ENCODE measurements at places on chromosomes 5 and 9. TPM values are rescaled to one million over a fixed set of nuclear protein-coding genes. Genes with fewer than 3 reads are reported as not detected.

DOLK gene
- 27.4 TPM for total RNA-seq

DNA sequence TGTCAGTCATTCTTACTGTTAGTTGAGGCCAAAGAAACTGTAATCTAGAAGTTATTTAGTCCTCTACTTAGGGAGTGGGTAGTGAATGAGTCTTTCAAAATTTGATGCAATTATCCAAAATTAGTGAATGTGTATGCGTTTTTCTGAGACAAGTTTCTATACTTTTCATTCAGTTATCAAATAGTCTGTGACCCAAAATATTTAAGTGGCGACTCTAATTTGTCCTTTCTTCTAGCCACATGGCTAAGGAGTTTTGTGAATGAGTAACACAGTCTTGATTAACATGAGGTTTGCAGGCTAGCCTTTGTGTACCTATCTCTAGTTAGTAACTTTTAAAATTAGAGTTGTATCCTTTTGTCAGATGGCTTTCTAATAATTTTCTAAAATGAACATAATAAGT, 45.6 kb downstream of the COMMD10 start:
- peak; percentile 50 for DNase-seq

DNA sequence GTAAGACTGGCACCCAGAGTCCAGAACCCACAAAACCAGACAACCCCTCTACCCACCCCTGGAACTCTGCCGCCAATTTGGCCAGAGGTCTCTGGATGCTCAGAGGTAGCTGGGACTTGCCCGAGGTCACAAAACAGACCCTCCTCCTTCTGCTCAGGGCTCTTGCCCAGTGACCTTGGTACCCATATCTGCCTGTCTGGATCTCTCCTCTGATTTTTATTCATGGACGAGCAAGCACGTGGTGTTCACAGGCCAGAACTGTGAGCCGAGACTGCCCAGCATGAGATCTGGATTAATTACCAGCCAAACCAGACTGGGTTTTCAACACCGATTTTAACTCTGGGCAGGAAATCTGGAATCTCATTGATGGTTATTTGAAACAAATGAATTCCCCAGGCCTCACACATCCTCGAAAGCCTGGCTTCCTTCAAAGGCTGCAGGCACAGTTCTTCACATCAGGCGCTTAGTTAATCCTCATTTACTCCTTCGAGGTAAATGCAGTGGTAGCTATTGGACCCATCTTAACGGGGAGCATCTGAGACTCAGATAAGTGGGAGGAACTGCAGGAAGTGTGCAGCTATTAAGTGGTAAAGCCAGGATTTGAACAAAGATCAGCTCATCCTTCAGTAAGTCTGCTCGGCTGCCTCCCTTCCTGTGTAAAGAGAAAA, 21.4 kb downstream of the COL27A1 start:
- no peak for DNase-seq

ROPN1L gene
- not detected for total RNA-seq

GRCh38 chr5:176629317-176629852, 949 bp downstream of the SNCB start:
- DNase-seq: no peak

- DNase-seq: peak; percentile 93
These were observed 167.2 kb downstream of the C9orf152 start for GRCh38 chr9:110040788-110041187.

SPAG8 gene
- 3.3 TPM for total RNA-seq

DNA sequence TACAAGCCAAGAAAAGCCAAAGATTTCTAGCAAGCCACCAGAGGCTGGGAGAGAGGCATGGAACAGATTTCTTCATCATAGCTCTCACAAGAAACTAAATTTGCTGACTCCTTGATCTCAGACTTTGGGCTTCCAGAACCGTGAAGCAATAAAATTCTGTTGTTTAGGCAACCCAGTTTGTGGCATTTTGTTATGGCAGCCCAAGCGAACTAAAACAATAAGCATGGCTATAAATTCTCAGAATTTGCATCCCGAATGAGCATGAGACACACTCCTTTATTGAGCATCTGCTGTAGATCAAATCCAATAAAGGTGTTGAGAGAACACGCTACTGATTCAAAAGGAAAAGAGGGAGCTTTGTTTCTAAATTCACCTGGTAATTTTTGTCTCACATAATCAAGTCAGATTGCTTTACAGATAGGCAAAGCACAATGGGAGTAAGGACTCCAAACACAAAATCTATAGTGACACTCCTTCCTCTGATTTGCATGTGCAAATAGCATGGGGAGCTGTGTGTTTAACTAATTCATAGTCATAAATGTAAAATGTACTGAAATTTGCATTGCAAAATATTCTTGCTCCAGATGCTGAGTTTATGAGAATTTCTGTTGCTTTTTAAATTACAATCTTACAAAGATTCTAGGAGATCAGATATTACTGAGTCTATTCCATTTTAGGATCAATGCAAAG, 308.7 kb downstream of the MED10 start:
- no peak for DNase-seq

Measured in fibroblast of the aortic adventitia (primary cell).